Nucleus accumbens (tissue), 56 donors: ENCODE measurements at places on chromosomes 4 and X.

DNA sequence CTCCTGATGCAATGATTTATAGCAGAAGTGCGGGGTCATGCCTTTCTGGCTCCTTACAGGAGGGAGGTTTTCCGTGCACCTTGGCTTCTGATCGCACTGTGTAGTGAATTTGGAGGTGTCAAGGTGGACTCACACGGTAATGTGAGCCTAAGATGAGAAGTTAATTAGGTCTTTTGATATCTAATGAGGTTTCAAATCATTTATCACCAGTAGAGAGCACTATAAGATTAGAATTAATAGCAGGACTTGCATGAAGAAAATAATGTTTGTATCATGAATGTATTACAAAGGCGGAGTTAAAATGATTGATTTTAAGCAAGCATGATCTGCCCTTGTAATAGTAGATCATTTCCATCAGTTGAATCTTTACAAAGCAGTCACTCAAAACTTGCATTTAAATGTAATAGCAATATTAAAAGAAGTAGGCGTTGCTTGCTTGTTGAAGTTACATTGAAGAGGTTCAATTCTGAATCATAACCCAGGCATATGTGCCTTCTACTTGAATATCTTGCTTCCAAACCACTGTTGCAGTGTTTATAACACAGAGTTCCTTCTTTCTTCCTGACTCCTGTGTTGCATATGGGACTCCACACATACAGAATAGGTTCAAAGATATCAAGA, 152.1 kb downstream of the FMR1NB start:
- DNase-seq, result no peak

GRCh38 chr4:168656055-168656660, 159.3 kb downstream of the PALLD start:
- DNase-seq, result no peak

DNA sequence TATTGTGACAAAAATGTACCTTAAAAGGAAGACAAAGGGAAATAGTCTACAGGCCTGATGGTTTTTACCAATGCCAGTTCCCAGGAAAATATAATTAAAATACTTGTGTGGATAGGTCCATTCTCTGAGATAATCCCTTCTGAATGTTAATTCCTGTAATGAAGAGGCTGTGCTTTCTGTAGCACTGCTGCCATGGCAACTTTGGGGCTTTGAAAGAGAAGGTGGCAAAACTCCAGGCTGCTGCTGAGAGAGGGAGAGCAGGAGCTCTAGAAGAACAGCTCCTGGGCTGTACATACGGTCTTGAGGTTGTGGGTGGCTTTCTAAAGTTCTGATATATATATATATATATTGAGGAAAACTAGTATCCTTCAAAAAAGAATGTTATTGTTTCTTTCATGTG, 125.4 kb downstream of the PDLIM5 start:
- DNase-seq, result peak; percentile 31

- DNase-seq, result no peak
These were observed 1058.3 kb upstream of the SLIT2 start for GRCh38 chr4:19193274-19193981.

- DNase-seq, result no peak
These were observed 1.5 kb downstream of the TMEM156 start for GRCh38 chr4:39030725-39031124.

DNA sequence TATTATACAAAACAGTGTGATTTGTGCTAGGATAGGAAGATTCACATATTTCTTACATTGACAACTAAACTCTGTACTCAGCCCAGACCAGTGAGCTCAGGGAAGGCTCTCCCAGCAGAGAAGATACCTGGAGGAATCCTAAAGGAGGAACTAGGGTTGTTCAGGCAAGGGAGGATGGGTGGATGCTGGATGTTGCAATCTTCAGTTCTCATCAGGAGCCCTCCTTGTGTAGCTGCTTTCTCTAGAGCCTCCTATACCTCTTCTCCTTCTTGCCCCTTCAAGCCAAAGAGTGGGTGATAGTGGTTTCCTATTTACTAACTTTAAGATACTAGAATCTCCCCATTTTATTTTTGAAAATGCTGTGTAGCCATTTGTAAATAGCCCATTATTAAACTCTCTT, 117.3 kb downstream of the NKX6-1 start:
- no peak for DNase-seq

GRCh38 chr4:189036906-189037305, 897.7 kb downstream of the TRIML1 start:
- DNase-seq, result no peak

GRCh38 chrX:47293106-47293505, 60.3 kb downstream of the USP11 start:
- no peak for DNase-seq

DNA sequence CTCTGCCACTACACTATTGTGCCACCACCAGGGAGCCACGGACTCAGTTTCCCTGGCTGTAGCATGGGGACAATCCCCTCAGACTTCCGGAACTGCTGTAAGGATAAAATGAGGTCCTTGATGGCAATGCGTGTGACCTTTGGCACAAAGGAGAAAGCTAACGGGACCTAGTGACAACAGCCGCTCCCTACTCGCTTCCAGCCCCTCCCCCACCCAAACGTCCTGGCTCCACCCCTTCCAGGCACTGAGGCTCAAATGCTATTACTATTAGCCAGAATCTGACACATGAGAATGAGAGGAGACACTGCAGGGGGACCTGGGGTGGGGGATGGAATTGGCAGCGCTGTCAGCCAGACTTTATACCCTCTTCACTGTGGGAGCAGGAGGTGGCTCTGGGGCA, 5.4 kb upstream of the DUSP9 start:
- no peak for DNase-seq

- DNase-seq, result no peak
These were observed 1.7 kb downstream of the MUC7 start for GRCh38 chr4:70473679-70474078.

GRCh38 chr4:184897895-184898294, 72.1 kb upstream of the ACSL1 start:
- no peak for DNase-seq

DNA sequence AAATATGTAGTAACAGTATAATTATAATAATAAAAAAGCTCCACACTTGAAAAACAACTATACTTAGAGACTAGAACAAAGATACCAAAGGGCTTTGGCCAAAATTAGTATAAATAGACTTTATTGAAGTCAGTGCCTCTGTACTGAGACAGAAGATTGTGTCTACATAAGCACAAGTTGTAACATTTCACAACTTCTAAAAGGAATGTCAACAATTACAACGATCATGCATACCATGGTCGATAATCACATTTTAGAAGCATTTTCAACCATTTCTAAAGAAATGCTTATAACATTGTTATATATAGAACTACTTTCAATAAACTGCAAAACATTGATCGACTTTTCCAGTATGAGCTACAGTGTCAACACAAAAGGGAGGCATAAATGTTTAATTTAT, 57.0 kb downstream of the DHX15 start:
- DNase-seq, result no peak

GRCh38 chrX:32673193-32673592, 538.2 kb downstream of the DMD start:
- DNase-seq, result no peak

GRCh38 chr4:74651198-74651597, 143.1 kb downstream of the BTC start:
- DNase-seq, result no peak

GRCh38 chr4:13535708-13536361, 8.5 kb downstream of the NKX3-2 start:
- no peak for DNase-seq

DNA sequence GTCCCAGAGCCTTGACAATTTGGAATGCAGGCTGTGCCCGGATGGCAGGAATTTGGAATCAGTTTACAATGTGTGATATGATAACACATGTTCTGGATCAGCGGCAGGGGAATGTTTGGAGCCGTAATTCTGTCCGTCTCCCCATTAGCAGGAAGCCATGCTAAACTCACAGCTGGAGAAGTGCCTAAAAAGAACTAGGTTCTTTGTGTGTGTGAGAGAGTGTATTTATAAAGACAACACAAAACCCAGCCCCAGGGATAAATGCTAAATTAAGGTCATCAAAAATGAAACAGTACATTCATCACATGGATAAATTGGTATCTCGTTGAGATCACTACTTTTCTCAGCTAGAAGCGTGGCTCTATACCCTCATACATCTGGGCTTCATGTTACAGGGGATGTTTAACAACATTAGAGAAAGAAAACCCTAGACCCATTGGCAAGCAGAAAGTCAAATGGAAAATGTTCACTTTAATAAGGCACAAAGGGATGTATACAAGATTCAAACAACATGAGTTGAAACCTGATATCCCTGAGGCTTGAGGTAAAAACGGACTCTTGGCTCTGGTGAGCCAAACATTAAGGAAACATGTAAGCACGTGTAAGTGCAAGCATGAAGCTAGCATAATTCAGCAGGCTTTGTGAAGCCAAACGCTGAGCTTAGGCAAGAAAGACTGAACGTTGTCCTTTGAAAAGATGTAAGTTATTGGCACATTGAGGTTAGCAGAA, 18.0 kb upstream of the TMEM131L start:
- DNase-seq, result no peak

GRCh38 chrX:14753441-14753840, 119.4 kb downstream of the FANCB start:
- DNase-seq, result no peak

- peak; percentile 59 for DNase-seq
These were observed 734 bp downstream of the STOX2 start for GRCh38 chr4:183905593-183906488.

GRCh38 chrX:124860736-124861135, 458.9 kb upstream of the TEX13C start:
- no peak for DNase-seq

- no peak for DNase-seq
These were observed 48.8 kb upstream of the HMX1 start for GRCh38 chr4:8920289-8920965.

DNA sequence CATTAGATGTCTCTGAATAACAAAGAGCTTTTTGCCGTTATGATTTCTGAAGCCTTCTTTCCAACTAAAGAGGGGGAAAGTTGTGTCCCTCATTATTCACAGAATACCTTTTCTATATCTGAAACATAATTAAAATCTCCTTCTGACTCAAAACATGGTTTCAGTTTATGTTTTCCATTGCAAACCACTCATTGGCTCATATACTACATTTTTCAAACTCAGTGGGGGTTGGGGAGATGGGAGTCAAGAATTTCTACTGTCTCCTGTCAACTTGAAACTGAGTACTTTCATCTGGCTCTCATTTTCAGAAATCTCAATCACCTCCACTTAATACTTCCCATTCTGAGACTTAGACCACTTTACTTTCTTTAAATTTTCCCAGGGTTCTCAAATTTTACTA, 1839.5 kb upstream of the PCDH10 start:
- DNase-seq, result no peak

GRCh38 chrX:79154596-79155359, 10.3 kb downstream of the GPR174 start:
- DNase-seq, result no peak

DNA sequence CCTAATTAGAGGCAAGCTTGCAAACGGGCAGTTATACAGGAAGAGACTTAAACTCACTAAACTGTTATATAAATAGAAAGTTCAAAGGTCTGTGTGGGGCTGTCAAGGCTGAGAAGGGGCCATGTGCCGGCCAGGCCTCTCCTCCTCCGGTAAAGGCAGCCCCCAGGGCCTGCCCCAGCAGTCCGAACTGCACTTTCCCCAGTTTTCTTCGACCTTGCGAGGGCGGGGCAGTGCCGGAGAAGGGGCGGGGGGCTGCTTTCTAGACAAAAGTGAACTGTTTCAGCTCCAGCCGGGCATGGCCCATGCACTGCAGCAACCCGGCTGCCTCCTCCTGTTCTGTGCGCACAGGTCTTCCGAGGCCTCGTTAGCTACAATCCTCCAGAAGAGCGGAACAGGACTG, 4.1 kb downstream of the AFF2 start:
- DNase-seq, result no peak

- DNase-seq, result no peak
These were observed 822.2 kb downstream of the RPA4 start for GRCh38 chrX:97705936-97706335.

GRCh38 chr4:182010876-182011275, 232.3 kb upstream of the TENM3 start:
- no peak for DNase-seq

- no peak for DNase-seq
These were observed 33.1 kb downstream of the PCDH7 start for GRCh38 chr4:30753316-30753715.

- no peak for DNase-seq
These were observed 126.8 kb downstream of the RTL3 start for GRCh38 chrX:78532363-78532762.

GRCh38 chr4:177596035-177596434, 153.8 kb upstream of the AGA start:
- DNase-seq, result peak; percentile 19

DNA sequence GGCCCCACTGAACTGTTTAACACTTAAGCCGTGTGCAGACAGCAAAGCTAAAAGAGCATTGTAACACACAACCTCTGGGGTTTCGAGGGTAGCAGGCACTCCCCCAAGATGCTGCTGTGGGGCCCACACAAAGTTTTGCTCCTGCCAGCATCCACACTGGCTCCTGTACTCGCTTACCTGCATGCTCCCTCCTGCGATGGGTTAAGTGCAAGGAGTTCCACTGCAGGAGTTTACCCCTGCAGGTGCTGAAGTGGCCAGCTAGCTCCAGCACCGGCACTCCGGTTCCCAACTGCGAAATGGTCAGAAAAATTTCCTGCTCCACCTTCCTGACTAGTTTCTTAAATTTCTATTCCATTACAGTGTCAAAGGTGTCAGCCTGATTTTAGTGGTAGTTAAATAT, 443.5 kb downstream of the PCDH10 start:
- no peak for DNase-seq

- no peak for DNase-seq
These were observed 10.7 kb upstream of the NPY2R start for GRCh38 chr4:155197757-155198156.

GRCh38 chrX:39514801-39515200, 583.0 kb downstream of the BCOR start:
- DNase-seq, result no peak

GRCh38 chr4:186593587-186593973, 38.2 kb upstream of the MTNR1A start:
- DNase-seq, result no peak

DNA sequence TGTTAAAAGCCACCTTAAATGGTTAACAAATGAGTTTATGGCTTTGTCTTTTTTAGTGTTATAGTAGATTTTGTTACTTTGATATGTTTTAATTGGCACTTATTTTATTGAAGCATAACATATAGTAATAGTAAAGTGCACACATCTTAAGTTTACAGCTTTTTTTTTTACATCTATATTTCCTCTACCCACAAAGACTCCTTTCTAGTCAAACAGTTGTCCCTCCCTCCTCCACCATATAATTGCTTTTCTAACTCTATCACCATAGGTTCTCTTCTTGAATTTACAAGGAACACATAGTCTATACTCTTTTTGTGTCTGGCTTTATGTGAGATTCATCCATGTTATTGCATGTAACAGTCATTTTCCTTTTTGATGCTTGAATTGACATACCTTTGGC, 71.5 kb downstream of the PDK3 start:
- no peak for DNase-seq

DNA sequence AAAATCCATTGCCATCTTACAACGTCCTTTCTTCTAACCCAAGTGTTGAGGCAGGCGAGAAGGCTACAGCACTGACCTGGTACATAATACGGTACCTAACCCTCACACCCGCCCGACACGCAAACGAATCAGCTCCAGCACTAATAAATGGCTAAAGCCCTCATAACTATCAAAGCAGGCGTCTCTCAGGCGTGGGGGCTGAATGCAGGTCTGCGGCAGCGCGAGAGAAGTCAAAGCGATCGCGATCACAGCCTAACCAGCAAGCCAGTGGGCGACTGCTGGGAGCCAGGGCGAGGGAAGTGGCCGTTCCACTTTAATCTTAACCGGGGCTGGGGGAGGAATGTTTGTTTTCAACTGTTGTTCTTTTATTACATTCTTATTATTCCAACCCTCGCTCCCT, 1.5 kb downstream of the CDX4 start:
- no peak for DNase-seq
